GOT3 (cell line): ENCODE measurements at places on chromosomes 11 and 22.

DNA sequence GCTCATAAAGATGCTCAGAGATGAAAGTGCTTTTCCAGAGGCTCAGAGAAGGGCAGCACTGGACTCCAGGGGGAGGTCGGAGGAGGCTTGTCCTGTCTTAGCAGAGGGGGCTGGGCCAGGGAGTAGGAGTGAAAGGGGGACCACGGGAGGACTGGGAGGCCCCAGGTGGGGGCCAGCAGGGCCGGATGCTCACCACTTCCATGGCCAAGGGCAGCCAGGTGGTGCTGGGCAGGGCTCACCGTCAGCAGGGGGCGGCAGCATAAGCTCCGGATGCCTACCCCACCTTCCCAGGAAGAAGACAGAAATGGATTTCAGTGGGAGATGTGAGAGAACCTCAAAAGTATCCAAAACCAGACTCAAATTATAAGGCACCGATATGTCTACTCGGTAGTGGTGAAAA is 11.0 kb downstream of the RAB36 start:
- DNase-seq = no peak

DNA sequence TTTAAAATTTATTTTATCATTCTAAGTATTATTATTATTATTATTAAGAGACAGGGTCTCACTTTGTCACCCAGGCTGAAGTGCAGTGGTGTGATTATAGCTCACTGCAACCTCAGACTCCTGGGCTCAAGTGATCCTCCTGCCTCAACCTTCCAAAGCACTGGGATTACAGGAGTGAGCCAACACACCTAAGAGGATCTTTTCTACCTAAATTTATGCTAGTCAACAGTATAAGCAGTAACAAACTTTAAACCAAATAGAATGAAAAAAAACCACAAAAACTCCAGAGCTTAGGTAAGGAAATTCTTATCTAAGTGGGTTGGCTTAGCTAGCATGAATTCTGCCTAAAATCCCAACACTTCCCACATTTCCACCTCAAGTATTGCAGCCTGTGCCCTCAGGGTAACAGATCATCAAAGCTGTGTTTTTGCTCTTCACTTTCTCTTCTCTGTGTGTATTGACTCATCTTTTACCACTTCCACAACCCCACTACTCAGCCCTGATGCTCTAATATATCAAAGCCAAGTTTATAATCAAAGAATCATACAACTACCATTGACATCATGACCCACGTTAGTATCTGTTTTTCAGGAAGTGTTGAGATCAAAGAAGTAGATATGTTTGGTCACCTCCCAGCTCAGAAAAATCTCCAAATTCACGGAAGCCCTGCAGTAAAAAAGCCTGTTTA is 93.7 kb upstream of the SPON1 start:
- no peak for DNase-seq

- DNase-seq = no peak
These were observed 54.9 kb upstream of the LRRC55 start for GRCh38 chr11:57126766-57127400.

DNA sequence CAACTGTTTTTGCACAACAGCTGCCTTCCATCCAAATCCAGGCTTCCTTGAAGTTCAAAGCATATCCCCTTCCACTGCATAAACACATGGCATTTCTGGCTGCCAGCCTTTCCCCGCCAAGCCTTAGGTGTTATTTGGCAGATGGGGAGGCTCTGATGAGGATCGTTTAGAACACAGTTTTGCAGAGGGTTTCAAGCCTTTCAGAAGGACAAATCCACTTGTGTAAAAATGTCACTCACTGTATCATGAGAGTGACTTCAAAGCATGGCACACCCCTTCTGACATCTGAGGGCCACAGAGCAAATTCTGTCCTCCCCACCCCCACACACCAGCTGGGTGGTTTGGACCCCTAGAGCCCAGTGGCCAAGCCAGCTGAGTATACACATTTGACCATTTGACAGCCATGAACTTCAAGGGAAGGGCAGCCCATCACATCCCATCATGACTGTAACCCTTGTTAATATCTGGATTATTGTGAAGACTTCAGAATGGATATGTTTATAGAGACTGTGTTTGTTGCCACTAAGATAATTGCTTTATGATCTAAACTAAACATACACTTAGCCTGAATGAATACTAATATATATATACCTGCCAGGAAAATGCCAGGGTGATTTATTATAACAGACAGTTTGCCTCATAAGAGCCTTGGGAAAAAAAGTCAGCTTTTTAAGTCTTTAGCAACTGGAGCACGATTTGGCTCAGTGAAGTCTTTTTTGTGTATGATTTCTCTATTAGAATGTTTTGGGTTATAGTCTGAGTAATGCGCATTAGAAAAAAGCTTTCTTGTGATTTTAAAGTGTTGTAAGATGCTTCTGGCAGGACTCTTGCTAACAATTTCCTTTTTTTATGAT is 31.9 kb downstream of the FBLN1 start:
- no peak for DNase-seq
